ENCODE measurements at places on chromosomes 12 and 14. TPM values are rescaled to one million over a fixed set of nuclear protein-coding genes. Genes with fewer than 3 reads are reported as not detected.

Gene AKAP3
- total RNA-seq: 0.03 TPM

Gene MUCL1
- total RNA-seq: not detected

Gene CAPZA3
- total RNA-seq: not detected

Gene ACSS3
- not detected for total RNA-seq

Measured in A549 treated with RU486 at 1 μM for 4 hours (cell line).